ENCODE measurements at places on chromosomes 3 and 15.

DNA sequence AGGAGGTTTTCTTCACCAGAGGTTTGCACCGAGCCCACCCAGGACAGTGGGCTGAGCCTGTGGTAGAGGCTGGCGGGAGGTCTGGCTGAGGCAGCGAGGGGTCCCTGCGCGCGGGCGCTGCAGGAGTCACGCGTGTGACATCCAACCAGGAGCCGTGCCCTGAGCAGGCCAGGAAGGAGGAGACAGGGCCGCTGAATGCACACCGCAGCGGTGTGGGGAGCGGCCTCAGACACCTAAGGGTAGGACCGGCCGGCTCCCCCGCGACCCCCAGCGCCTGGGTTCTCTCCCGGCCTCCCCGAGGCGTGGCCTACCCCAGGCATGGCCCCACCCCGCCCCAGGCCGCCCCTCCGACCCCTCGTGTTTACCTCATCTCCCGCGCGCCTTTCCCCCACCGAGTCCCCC, 412 bp downstream of the SLC41A3 start:
- DNase-seq: no peak

DNA sequence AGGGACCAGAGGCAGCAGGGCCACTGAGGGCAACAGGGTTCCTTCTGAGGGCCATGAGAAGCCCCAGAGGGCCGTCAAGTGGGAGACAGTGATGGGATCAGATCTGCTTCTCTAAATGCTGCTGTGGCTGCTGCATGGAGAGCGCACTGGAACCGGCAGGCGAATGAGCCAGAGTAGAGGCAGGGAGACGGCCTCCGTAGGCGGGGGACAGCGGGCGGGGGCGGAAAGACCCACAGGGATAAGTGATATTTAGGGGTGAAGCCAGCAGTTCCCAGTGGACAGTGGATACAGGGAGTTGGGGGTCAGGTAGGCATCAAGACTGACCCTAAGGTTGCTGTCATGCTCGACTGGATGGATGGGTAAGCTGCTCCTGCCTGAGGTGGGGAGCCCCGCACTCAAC, 45.0 kb downstream of the GLDN start:
- no peak for DNase-seq

DNA sequence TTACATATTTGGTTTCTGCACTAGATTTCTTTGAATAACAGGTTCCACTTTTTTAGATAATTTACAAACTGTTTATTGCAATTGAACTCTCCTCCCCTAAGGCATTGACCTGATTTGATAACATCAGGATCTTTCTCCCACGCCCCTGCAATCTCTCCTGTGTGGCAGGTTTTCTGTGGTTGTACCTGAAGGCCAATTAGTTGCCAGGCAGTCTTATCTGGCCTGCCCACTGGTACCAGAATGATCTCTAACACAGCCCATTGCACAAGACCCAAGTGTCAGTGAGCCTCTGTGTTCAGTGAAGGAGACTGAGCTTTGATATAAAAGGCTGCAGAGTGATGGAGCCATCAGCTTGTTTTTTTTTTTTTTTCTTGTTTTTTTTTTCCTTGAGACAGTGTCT, 3.3 kb downstream of the ACAD9 start:
- DNase-seq: no peak

DNA sequence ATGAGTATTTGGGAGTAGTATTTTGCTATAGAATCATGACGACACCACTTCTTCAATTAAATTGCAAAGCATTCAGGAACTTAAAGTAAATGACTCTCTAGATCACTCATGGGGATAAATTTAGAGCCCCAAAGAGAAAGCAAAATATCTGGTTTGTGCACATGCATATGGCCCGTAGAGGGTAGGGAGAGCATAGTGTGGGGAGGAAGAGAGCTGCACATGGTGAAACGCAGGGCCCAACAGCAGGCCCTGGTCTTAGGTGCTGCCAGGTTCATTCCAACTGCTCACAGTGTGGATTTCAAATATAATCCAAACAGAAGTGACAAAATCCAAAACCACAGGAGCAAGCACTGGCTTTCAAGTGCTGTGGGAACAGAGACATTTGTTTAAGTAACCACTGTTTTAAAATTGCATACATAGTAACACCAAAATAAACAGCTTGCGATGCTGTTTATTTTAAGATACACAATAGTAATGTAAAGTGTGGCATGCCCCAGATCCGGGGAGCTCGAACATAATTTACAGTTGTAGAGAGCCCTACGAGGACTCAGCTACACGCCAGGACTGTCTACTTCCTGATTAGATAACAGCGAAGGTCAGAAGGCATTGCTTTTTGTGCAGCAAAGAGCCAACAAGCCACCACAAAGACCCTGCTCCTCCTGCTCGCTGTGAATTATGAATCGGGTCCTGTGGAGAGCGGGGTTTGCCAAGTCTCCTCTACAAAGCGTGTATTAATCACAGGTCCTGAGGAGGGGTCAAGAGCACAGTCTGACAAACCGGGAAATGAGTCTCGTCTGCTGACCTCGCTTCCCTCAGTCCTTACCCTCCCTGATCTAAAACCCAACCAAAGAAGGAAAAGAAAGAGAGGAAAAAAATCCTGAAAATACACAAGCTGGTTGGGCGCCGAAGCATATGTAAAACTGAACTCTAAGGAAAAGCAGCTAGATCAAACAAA, 80.6 kb downstream of the MEIS2 start:
- DNase-seq: no peak

DNA sequence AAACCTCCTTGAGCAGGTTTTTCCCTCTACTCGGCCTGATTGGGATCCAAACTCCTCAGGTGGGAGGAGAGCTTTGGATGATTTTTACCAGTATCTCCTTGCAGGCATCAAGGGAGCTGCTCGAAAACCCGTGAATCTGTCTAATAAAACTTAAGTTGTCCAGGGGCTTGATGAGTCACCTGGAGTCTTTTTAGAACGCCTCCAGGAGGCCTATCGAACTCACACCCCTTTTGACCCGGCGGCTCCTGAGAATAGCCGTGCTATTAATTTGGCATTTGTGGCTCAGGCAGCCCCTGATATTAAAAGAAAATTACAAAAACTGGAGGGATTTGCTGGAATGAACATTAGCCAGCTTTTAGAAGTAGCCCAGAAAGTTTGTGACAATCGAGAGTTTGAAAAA, 41.6 kb downstream of the ZBTB11 start:
- no peak for DNase-seq
